ENCODE measurements at places on chromosomes 1 and 21.

GRCh38 chr1:94757931-94758330 is 62.2 kb upstream of the SLC44A3 start:
- no peak for DNase-seq

- DNase-seq: no peak
These were observed 13.4 kb downstream of the RIT1 start for GRCh38 chr1:155897746-155898145.

DNA sequence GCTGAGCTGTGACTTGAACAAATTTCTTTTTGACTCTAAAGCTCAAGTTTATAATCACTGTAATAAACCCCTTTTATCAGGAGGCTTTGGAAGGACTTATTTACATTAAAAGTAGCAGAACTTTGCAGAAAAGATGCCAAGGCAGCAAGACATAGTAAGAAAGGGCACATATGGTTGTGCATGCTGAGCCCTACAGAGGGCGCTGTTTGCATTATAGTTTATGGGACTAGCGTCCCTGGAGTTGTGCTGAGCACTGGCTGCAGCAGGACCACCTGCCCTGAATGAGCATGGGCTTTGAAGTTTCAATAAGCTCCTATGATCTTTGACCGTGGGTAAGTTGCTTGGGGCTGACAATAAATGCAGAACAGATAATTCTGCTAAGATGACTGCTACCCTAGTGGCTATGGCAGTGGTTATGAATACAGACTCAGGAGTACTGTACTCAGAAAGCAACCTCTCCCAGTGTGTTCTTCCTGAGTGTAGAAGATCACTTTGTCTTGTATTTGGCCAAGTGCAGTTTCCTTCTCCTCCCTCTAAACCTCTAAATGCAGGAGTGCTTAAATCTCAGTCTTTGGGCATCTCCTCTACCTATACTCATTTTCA is 45.4 kb upstream of the USP1 start:
- no peak for DNase-seq

DNA sequence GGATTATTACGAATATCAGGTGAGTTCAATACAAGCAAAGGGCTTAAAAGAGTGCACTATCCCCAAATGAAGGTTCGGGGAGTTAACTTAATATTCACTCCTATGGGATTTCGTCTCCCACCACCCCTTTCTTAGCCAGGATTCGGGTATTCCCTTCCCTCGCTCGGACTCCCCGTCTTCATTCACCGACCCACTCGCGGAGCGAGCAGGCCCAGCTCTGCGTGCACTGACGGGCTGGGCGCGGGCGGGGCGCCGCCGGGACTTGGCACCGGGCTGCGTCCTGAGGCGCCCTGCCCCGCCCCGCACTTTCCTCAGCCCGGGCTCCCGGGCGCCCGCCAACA is 7.7 kb upstream of the MPZL1 start:
- DNase-seq: peak; percentile 75

- no peak for DNase-seq
These were observed 997 bp downstream of the RSPH1 start for GRCh38 chr21:42495027-42495426.

- no peak for DNase-seq
These were observed 51.5 kb downstream of the CNST start for GRCh38 chr1:246617768-246618167.

- DNase-seq: no peak
These were observed 227.7 kb downstream of the SMYD3 start for GRCh38 chr1:246279402-246279801.

- no peak for DNase-seq
These were observed 390.6 kb downstream of the NUF2 start for GRCh38 chr1:163712321-163712720.

DNA sequence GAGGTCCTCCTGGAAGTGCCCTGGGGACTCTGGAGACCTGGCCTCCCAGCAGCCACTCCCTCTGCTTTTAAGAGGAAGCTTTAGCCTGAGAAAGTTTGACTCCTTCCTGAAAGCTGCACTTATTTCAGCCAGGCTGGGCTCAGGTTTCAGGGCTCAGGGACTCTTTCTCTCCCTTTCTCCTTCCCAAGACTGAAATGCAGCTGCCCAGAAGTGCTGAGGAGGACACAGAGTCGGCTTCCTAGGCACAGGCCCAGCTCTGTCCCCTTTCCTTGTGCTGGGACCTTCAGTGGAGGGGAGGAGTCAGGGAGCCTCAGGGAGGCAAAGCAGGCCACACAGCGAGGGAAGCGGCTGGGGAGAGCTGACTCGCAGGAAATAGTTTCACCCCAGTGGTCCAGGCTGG is 137.3 kb downstream of the NAV1 start:
- no peak for DNase-seq

GRCh38 chr21:30714946-30715345 is 3.6 kb downstream of the KRTAP21-3 start:
- no peak for DNase-seq

- peak; percentile 18 for DNase-seq
These were observed 61.3 kb downstream of the RAP1GAP start for GRCh38 chr1:21607549-21608529.

- no peak for DNase-seq
These were observed 7.7 kb upstream of the SAMD13 start for GRCh38 chr1:84293766-84294165.

- no peak for DNase-seq
These were observed 274.8 kb upstream of the RUNX1 start for GRCh38 chr21:35323947-35324346.

GRCh38 chr1:10530756-10531495 is 56.2 kb downstream of the PEX14 start:
- no peak for DNase-seq

GRCh38 chr21:36994501-36995158 is 11.9 kb upstream of the RIPPLY3 start:
- DNase-seq: no peak

DNA sequence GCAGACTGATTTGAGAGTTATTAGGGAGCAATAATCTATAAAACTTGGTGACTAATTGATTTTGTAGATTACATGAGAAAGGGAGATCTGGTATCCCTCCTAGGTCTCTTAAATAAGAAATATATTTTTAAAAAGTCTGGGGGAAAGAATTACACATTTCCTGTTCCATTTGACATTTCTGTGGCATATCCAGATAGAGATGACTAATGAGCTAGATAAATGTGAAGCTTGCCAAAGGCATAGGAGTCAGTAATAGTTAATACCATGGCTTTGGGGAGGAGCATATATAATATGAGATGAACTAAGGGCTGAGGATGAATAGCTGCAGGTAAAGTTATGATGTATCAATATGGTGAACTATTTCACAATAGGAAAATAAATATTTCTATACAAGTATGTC is 663.7 kb downstream of the PTPRC start:
- no peak for DNase-seq

DNA sequence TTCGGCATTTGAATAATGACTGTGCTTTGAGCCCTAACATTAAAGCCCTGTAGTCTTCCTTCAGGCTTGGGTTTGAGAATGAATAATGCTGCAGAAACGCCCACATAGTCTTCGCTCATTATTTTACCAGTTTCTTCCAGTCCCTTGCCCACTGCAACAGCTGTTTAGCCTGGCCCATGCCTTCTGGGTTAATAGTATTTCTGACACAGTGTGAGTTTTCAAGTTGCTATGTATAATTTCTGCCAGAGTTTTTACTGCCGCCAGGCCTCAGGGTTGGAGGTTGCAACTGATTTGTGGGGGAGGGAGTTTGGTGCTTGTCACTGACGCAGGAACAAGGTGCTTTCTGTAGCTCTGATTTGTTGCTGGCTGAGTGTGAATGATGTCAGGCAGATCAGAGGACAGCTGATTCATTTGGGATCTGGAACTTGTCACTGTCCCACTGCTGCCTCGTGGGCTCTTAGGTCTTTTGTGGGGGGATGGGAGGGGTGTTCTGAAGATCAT is 109.8 kb downstream of the MAST2 start:
- DNase-seq: no peak

GRCh38 chr1:112688781-112689193 is 14.3 kb downstream of the MOV10 start:
- no peak for DNase-seq

Data from stimulated activated CD4-positive, alpha-beta T cell treated with anti-CD3 and anti-CD28 coated beads, Interleukin-12 subunit alpha, Interleukin-12 subunit beta, amount 100 ng/mL, for 24 hours (primary cell).